ENCODE measurements at places on chromosomes 5 and 9.

GRCh38 chr5:29924107-29924506 is 1269.4 kb upstream of the CDH6 start:
- no peak for DNase-seq

DNA sequence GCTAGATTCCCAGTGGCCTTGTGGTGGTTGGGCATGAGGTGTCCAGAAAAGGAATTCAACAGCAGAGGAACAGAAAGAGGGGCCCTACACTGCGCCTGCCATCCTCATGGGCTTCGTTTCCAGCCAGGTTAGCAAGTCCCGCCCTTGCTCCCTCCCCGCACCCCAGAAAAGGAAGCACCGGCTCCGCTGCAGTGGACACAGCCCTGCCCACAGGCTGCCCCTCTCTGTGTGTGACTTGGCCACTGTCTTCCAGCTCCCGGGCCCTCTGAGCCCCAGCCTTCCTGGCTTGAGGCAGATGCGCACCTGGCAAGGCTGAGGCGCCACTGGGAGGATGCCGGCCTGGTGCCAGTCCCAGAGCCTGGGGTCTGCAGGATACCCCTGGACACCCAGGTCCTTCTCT is 305.0 kb upstream of the IRX4 start:
- no peak for DNase-seq

DNA sequence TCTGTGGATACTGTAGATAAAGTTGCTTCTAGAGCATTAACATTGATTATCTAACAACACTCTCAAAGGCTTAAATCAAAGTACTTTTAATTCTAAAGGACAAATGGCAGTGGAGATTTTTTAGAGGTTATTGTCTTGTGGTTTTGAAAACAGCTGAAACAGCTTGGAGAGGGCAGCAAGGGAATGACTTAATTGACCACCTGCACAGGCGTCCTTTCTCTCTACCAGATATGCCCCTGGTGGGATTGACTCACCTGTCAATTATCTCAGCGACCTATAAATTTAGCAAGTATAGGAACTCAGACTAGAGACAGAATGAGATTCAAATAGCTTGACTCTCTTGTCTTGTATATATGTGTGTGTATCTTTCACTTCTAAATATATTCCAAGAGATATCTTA is 13.5 kb downstream of the ARL14EPL start:
- DNase-seq: no peak

- DNase-seq: no peak
Measured at GRCh38 chr5:111603446-111603827, 91.1 kb upstream of the STARD4 start.

DNA sequence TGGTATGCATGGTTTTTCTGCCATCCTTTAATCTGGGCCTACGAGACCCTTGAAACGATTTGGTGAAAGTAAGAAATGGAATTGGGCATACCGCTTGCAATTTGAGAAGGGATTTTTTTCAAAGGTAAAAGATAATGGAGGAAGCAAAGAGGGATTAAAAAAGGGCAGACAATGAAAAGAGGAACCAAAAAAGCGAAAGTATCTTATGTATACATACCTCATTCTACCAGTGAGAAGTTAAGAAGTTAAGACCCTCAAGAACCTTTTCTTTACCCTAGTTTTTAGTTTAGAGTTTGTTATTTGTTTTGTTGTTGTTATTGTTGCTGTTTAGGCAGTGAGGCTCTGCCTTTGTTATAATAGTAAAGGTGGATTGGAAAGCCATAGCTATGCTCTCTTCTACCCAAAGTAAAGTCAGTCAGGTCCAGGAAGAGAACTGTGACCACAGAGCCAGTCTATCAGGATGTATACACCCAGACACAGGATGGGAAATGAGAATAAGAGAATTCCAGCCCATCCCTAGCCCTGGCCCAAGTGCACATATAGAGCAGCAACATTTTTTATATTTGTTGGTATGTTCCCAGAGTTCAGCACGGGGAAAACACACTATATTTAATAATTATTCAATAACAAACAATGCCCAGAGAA is 166.6 kb downstream of the RFX3 start:
- no peak for DNase-seq

GRCh38 chr5:79021753-79022152 is 36.6 kb upstream of the ARSB start:
- DNase-seq: no peak

DNA sequence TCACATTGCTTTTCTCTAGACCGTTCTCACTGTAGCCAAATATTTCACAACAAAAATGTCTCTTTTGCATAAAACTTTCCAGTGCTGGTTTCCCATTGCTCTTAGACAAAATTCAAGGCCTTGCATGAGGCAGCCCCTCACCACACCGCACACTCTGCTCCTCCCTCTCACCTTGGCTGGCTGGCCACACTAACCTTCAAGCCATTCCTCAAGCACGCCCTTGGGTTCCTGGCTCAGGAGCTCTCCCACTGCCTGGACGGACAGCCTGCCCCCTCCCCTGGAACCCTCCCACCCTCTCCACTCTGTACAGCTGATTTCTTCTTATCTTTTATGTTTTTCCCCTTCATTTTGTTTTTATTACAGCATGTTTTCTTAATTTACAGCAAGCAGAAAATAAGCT is 83.2 kb downstream of the PDZD2 start:
- no peak for DNase-seq

DNA sequence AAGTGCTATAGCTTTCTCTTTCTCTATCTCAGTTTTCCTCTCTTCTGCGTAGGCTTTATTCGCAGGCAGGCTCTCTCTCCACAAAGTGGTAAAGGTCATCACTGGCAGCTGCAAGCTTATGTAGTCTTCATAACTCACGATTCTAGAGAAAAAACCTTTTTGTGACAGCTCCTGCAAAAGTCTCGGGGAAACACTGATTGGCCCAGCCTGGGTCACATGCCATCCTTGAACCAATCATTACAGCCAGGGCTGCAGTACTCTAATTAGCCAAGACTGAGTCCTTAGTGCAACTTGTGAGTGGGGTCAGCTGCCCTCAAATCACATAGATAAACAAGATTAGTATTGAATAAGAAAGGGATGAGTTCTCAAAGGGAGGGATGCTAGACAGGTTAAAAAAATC is 18.3 kb upstream of the FRMPD1 start:
- no peak for DNase-seq

DNA sequence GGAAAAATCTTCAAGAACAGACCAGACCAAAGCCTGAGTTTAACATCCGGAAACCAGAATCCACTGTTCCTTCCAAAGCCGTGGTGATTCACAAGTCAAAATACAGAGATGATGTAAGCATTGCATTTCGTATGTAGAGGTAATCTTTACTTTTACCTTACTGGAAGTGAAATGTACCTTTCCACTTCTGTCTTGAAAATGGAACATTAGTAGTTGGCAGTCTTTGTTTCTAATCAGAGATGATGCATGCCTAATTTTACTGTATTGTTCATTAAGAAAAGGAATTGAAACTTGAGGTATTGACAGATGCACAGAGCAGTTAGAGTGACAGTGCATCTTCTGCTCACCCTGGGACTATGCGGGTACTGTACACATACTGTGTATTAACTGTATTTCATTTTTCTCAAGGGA is 34.6 kb downstream of the HABP4 start:
- DNase-seq: no peak

DNA sequence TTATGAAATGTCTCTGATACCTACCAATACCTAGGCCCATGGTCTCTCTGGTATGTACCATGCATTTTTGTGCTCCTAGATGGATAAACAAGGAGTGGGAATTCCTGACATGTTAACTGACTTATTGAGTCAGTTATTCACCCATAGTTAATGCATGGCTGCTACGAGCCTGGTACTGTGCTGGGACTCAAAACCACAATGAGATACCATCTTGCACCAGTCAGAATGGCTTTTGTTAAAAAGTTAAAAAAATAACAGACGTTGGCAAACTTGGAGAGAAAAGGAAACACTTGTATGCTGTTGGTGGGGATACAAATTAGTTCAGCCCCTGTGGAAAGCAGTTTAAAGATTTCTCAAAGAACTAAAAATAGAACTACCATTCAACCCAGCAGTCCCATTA is 293.8 kb downstream of the OSTF1 start:
- no peak for DNase-seq

DNA sequence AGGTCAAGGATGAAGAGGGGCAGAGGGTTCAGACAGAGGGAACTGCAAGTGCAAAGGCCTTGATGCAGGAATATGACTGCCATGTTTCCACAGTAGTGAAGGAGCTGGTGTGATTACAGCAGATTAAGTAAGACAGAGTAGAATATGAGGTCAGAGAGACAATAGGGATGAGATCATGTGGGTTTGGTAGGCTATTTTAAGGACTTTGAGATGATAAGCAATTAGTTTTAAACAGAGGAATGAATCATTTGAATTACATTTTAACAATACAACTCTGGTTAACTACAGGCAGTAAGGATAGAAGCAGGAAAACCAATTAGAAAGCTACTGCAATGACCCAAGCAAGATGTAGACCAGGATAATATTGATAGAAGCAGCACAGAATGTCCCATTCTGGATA is 7.7 kb downstream of the CENPK start:
- no peak for DNase-seq

GRCh38 chr9:26326563-26326962 is 566.0 kb downstream of the CAAP1 start:
- DNase-seq: no peak

- DNase-seq: no peak
Measured at GRCh38 chr5:2486373-2486772, 265.1 kb downstream of the IRX2 start.

DNA sequence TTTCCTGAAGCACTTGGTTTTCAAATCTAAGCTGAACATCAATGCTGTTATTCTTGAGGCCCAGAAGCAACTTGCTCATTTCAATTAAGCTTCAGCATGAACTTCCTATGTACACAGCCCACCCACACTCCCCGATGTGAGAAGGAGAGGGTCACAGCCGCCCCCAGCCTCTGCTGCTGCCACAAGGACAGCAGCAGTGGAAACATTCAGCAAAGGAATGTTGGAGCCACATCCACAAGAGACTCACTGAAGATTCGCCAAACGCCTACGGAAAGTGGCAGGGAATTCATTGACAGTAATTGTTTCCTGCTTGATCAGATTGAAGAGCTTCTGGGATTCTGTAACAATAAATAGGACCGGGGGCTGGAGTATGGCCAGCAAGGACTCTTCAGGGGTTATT is 2.9 kb downstream of the TGFBI start:
- no peak for DNase-seq

DNA sequence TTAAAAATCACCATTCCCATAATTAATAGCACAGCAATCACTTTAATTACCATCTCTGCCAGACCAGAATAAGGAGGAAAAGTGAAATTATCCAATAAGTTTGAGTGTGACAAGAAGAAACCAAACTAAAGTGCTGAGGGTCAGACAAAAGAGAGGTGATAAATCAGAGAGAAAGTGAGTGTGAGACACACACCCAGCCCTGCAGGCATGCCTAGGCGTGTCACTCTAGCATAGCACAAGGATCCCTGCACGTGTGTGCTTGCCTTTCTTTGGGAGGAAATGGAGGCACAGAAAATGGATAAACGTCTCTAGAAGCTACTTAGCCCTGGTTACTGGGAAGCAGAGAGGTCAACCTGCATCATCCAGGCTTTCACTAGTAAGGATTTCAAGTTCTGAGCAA is 56.2 kb downstream of the SEMA6A start:
- no peak for DNase-seq

- no peak for DNase-seq
Measured at GRCh38 chr5:73693573-73694061, 67.6 kb downstream of the ARHGEF28 start.

- DNase-seq: no peak
Measured at GRCh38 chr9:128818839-128819715, 777 bp downstream of the ENDOG start.

GRCh38 chr9:18890372-18890771 is 142.6 kb downstream of the SAXO1 start:
- no peak for DNase-seq

Measured in stimulated activated CD4-positive, alpha-beta T cell treated with anti-CD3 and anti-CD28 coated beads, TNF-alpha, amount 100 ng/mL, for 48 hours (primary cell).